ENCODE measurements at places on chromosomes 12 and 14. TPM values are rescaled to one million over a fixed set of nuclear protein-coding genes. Genes with fewer than 3 reads are reported as not detected.

DNA sequence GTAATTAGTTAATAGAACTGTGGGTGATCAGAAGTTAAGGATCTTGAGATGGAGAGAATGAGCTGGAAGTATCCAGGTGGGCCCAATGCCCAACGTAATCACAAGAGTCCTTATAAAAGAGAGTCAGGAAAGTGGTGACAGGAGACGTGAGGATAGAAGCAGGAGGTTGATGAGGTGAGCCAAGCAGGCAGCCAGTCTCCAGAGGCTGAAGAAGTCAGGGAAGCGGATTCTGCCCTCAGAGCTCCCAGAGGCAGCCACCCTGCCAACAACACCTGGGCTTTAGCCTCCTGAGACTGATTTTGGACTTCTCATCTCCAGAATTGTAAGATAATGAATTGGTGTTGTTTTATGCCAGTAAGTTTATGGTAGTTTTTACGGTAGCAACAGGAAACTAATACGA is 10.1 kb upstream of the SAV1 start:
- no peak for DNase-seq

GRCh38 chr12:68620519-68621471 is 10.1 kb downstream of the RAP1B start:
- no peak for DNase-seq

DNA sequence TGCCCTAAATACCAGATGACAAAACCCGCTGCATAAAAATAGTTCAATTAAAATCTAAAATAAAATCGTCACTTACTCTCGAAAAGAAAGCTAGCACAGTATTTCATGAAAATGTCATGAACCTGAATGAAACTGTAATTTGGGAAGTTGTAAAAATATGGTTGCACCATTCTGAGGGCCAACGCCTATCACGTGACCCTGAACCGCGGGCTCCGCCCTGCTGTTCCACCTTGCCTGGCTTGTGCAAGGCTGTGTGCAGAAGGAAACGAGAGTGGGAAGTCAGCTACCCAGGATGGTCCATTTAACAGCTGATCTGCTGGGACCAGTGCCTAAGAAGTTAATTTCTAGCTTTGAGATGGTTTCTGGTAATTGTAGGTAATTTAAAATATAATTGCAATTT is 91.7 kb upstream of the BMP4 start:
- no peak for DNase-seq

DNA sequence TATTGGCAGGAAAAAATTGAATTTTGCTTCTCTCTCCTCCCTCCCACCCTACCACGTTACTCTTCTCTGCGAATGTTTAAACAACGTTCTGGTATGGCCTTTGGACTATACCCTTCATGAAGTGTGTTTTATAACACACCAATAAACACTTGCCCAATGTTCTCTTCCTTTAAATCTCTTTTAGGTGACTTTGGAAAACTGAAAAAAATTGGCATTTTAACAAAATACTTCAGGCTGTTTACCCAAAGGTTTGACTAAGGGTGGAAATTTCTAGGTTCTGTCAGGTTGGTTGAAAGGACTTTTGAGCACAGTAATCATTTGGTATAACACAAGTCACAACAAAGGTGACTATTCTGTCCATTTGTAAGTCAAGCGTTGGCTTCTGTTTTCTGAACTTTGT is 446.8 kb downstream of the AEBP2 start:
- no peak for DNase-seq

GRCh38 chr12:53618275-53618674 is 7.9 kb downstream of the ATF7 start:
- DNase-seq: no peak

DNA sequence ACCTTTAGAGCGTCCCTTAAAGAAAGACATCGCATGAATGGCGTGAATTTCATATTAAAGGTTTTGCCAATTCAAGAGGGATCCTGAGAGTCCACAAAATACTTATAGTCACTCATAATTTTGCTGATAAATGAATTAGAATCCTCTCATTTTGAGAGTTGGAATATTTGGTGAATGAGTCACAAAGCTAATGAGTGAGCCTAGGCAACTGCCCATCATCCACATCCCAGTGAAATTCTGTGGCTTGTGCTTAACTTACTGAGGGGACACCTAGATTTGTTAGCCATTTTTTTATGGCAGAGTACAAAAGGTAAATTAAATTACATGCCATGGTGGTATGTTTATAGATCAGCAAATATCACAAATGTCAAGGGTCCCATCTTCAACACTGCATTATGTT is 12.7 kb upstream of the NOXRED1 start:
- DNase-seq: no peak

The SMOC1 gene
- total RNA-seq: not detected

The CLEC1B gene
- not detected for total RNA-seq
